Vagina (tissue), 2 donors: ENCODE measurements at places on chromosomes 13 and 19.

- no peak for DNase-seq
Measured at GRCh38 chr13:108812661-108813060, 183.2 kb downstream of the MYO16 start.

GRCh38 chr19:33376423-33376822 is 2.9 kb downstream of the CEBPG start:
- DNase-seq, result no peak

- no peak for DNase-seq
Measured at GRCh38 chr13:35565273-35565672, 88.8 kb upstream of the MAB21L1 start.

GRCh38 chr19:49217382-49217781 is 59.8 kb downstream of the TRPM4 start:
- no peak for DNase-seq

DNA sequence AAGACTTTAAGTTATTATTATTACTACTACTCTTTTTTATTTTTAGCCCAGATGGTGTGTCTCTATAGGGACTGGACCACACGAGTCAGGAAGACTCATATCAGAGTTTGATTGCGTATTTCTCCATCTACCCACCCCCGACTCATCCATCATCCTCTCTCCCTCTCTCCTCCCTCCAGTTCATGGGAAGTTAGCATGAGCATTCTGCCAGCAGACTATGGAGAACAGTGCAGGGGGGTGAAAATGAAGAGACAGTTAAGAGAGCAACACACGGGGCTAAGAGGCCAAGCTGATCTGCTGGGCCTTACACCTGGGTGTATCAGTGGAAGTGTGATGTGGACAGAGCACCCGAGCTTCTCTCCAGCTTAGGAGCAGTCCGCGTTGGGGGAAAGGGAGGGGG is 95.0 kb downstream of the UQCRFS1 start:
- no peak for DNase-seq

GRCh38 chr19:24004166-24004565 is 82.8 kb upstream of the ZNF254 start:
- no peak for DNase-seq

- DNase-seq, result no peak
Measured at GRCh38 chr19:5644037-5644436, 21.2 kb downstream of the SAFB start.

GRCh38 chr13:111909501-111909900 is 157.4 kb upstream of the SOX1 start:
- peak; percentile 61 for DNase-seq

DNA sequence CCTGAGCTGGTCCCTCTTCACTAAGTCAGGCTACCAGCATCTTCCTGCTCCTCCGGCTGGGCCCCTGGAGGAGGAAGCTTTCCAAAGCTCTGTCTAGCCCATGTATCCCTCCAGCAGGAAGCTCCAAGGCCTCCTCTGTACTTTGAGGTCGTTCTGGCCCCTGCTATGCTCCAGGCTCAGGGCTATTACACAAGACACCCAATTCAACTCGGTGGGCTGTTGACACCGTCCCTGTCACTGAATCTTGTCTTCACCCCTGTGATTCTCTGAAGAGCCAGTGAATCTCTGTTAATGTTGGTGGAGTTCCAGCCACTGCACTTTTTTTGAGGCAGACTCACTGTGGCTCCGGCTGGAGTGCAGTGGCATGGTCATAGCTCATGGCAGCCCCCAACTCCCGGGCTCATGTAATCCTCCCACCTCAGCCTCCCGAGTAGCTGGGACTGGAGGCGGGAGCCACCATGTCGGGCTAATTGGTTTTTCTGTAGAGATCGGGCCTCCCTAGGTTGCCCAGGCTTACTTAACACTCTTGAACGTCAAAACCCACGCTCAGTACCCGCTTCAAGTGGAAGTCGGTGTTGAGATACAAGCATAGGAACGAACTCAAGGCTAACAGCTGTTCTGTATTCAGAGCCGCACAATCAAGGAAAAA is 512 bp upstream of the REX1BD start:
- no peak for DNase-seq

DNA sequence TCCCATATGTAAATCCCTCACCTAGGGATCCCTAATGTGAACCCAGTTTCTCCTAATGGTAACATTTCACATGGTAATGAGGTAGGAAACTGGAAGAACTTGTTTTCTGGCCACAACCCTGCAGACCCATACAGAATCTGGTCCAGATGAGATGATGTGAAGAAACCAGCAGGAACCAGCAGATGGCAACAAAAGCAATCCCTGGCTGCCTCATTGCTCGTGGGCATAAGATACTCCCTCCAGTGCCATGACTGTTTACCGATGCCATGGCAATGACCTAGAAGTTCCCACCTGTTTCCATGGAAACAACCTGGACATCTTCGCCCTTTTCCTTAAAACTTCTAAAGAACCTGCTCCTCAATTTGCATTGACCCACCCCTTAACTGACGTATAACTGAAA is 1.4 kb upstream of the CD209 start:
- no peak for DNase-seq

- DNase-seq, result no peak
Measured at GRCh38 chr19:41076286-41076685, 12.0 kb upstream of the CYP2A13 start.

- DNase-seq, result no peak
Measured at GRCh38 chr19:10008184-10008765, 2.0 kb downstream of the COL5A3 start.

DNA sequence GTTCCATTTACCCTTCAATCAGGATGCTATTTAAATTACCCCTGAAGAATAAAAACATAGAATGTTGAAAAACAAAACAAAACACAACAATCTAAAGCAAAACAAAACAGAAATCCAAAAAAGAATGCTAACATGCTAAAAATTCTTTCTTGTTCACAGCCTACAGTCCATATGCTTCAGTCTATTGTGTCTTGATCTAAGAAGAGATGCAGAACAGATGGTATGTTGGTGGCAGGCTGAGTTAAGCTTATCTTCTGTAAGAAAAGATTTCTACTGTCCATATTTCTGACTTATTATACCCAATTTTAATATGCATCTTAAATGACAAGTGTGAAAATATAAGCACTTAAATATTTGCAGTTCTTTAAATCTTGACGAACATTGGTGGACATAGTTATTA is 356.1 kb upstream of the SLITRK1 start:
- DNase-seq, result no peak

- no peak for DNase-seq
Measured at GRCh38 chr13:75341028-75341427, 140.9 kb downstream of the TBC1D4 start.

DNA sequence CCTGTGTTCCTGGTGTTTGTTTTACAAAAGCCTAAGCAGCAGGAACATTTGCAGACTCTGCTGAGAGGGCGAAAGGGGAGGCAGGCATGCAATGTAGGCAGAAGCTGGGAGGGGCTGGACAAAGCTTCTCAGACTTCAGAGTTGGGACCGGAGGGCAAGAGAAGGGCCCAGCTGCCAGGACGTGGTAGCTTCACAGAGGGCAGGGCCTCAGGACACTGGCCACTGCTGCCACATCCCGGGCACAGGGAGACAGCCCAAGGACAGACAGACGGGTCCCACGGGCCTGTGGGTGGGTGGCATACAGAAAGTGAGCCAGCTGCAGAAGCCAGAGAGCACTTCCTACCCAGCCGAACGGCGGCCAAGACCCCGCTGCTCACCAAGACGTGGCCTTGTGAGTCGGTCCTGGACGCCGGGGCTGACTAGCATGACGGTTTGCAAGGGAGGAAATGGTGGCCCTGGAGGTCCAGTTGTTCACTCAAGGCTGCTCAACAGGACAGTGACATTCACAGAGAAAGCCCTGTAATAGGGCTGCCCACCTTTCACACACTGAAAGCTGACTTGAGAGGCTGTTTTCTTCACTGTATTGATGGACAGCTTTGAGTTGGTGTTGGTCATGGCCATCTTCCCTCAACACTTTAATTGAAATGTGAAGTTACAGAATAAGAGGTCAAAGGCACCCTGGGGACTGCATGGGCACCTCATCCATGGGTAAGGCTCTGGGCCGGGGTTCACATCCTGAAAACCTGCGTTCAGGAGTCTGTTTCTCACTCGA is 23.7 kb upstream of the TFDP1 start:
- peak; percentile 64 for DNase-seq

GRCh38 chr19:31104451-31104850 is 244.8 kb downstream of the TSHZ3 start:
- DNase-seq, result no peak

DNA sequence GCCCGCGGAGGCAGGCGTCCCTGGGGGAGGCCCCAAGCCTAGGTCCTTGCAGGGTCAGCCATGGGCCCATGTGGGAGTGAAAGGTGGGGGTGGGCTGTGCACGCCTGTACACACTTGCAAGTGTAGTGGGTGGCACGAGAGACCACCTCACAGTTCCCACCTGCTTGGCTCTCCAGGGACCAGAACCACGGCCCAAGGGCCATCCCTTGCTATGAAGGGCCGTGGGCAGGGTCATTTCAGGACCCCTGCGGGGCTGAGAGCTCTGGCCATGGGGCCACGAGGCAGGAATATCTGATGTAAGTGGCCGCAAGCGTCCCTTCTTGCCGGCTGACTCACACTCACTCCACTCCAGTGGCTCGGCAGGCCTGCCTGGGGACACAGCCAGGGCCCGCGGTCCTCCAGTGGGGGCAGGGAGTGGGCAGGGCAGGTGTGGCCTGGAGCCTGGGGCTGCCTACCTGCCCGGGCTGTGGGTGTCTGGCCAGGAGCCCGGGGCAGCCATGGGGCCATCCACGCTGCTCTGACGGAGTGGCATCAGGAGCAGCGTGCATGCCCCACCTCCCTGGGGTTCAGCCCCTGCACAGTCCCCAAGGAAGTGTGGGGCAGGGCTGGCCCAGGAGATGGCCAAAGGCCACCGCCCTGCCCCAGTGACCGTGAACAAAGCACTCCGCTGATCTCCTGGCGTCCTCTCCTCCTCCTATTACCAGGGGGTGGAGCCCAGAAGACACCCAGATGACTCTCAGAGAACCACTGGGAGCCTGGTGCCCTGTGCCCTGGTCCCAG is 8.6 kb upstream of the MKNK2 start:
- DNase-seq, result no peak

- DNase-seq, result no peak
Measured at GRCh38 chr13:90201676-90202460, 1145.6 kb upstream of the MIR17HG start.

DNA sequence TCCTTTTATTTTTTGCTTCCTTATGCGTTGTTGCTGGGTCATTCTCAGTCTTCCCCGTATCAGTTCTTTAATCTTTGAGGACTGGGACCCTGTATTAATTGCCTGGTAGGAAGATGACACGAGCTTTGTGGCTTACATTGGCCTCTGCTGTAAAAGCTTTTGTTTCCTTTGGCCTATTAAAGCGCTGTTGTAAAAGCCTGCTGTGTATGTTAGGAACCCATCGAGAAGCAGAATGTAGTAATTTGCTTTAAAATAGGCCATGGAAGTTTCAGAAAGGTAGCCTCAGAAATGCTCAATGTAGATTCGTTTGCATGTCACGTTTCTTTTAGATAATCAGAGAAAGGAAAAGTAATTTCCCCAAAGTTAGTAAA is 257.5 kb upstream of the STARD13 start:
- no peak for DNase-seq

DNA sequence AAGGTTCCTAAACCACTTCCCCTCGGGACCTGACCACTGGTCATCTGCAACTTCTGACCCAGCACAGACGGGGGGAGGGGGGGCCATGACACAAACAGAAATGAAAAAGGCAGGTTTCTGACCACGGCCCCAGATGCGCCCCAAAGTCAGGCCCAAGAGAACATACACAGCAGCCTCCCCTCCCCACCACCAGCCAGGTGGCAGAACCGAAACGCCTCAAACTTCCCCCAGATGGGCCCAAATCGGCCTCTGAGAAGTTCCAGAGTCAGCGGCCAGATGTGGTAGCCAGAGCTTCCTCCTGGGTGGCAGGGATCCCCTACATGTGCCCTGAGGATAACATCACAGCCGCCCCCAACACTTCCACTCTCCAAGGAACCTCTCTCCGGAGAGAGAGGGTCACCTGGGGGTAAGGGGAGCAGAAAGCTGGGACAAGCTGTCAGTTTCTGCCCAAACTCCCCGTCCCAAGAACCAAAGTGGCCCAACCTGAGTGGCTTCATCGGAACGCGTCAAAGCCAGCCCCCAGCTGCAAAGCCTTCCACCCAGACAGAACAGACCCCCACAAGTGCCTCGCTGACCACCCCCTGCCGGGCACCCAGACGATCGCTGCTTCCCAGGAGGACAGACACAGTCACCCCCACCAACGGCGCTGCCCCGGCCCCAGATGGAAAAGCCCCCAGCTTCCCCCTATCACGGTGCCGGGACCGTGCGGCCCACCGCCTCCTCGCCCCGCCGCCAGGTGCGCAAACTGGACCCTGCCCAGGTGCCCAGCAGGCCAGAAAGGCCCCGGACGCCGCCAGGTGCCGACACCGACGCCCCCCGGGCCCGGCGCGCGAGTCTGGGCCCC is 800 bp downstream of the ELL start:
- no peak for DNase-seq
